ENCODE measurements at places on chromosomes 12 and 14.

- DNase-seq = no peak
Observed at GRCh38 chr12:19447386-19447785, 8.1 kb downstream of the AEBP2 start.

- DNase-seq = no peak
Observed at GRCh38 chr12:53866727-53867126, 71.9 kb upstream of the HOXC13 start.

DNA sequence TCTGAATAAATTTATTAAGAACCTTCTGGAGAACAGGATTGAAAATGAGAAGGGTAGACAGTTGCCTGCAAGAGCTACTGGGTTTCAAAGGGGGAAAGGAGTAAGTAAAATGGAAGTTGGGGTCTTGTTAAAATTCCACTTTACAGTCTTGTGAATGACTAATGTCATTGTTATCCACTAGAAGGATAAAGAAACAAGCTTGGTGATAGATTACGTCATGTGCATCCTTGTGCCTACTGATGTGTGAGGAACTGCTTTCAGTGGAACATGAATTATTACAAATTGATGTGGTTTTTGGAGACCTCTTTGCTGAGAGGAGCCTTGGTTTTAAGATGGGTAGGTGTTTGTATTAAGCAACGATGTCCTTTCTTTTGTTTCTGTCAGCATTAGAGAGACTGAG is 272.5 kb upstream of the PRICKLE1 start:
- no peak for DNase-seq

- DNase-seq = no peak
Observed at GRCh38 chr12:95322326-95322725, 104.7 kb downstream of the VEZT start.

DNA sequence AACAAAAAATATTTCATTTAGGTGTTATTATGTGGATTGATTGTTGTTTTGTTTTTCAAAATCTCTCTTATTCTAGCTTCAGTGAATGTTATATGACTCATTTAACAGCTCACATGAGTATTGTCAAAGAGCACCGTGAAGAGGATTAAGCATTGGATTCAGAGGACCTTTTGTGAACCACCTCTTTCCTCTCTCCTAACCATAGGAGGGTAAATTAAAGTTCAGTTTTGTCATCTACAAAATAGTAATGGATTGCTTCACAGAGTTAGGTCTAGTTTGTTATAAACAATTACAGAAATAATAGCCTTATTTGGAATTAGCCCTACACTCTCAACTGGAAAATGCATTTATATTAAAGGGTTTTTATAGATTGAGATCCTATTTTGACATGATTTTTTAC is 962 bp upstream of the KERA start:
- DNase-seq = no peak

GRCh38 chr14:89823743-89824142 is 130.8 kb downstream of the EFCAB11 start:
- no peak for DNase-seq

Data from germinal center (tissue), 1 donor.